ENCODE measurements at places on chromosomes 7 and 10. TPM values are rescaled to one million over a fixed set of nuclear protein-coding genes. Genes with fewer than 3 reads are reported as not detected.

LBX1 gene
- total RNA-seq, result not detected

DDIT4 gene
- 108 TPM for total RNA-seq

ARHGEF5 gene
- under 0.01 TPM for total RNA-seq

- DNase-seq, result peak; percentile 72
These were observed 61.0 kb downstream of the ARHGAP12 start for GRCh38 chr10:31867646-31868045.

GRCh38 chr7:28956608-28957063 is 1.5 kb downstream of the TRIL start:
- DNase-seq, result peak; percentile 5

- DNase-seq, result peak; percentile 83
These were observed 65.1 kb downstream of the CLEC2L start for GRCh38 chr7:139588632-139589031.

DNA sequence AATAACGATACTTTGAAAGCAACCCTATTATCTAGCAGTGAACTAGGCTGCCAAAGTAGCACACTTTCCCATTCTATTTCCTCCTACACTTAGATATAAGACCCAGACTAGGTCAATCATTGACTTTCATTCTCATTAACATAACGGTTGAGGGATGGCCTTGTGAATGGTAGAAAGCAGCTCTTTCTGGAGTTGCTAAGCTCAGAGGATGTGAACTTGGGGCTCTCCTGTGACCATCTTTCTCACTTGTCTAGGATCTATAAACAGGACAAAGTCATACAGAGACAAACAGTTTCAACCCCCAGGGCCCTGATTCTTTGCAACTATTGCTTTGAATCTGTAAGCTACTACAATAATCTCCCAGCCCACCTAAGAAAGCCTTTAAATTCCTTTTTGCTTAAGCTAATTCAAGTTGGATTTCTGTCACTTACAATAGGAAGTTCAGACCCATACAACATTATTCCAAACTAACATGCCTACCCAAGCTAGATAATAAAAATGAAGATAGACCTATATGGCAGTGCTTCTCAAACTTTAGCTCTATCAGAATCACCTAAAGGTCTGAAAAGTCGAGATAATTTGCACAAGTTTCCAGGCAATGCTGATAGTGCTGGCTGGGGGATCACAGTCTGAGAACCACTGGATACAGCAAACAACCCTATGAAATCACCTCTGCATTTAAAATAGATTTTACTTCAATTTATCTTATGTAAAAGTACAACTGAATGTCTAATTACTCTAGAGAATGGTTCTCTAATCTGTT is 16.7 kb downstream of the P4HA1 start:
- no peak for DNase-seq

DNA sequence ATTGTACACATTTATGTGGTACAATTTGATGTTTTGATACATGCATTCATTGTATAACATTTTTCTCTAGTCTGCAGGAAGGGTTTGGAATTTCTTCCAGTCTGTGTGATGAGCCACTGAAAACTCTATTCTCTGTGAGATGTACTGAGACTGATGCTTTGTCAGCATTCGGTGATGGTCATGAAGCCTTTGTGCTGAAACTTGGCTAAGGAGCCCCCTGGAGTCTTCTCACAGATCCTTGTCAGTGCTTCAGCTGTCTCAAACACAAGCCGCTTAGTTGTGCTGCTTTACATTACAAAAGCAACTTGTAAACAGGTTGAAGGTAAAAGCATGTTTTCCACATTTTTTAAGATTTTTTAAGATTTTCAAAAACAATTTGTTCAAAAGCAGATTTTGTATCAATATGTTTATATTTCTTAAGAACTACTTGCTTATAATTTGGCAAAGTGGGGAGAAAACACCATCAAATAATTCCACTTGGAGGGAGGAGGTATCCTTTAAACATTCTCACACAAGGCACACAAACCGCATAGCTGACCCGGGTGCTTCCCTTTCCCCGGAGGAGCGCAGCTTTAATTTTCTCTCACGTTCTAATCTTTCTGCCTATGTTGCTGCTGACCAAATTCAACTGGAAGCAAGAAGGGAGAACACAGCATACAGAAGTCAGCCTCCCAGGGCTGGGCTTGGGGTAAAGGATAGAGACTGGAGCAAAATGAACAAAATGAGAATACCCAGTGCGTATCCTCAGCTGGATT is 249.8 kb upstream of the VSTM2A start:
- DNase-seq, result no peak

DNA sequence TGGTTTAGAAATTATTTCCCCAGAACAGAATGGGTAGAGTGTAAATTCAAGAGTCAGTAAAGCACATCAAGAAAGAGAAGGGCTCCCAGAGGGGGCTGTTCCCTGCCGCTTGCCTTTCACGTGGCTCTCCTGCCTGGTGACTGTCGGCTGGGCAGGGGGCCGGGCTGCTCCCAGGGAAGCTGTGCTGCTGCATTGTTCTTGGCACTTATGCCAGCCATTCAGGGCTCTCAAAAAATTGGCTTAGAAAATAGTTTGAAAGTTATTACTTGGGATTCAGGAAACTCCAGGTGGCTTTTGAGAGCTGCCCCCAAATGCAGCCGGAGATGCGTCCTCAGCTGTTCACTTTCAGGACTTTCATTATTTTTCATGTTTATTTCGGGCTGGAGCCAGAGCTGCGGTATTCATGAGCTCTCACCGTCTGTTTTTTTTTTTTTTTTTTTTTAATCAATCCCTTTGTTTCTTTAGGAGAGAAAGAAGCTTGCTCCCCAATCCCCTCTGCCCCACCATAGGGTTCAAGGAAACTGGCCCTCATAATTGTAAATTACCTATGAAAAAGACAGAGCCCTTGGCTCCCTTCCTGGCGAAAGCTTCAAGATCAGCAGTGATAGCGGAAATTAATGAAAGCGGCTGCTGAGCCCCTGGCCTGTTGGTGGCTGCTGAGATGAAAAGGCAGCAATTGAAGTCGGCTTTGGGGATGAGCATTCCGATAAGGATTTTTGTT is 94.1 kb downstream of the SORCS3 start:
- DNase-seq, result no peak
